ENCODE measurements at places on chromosomes 11 and 22. TPM values are rescaled to one million over a fixed set of nuclear protein-coding genes. Genes with fewer than 3 reads are reported as not detected.

GRCh38 chr11:68076371-68077042 is 37.7 kb downstream of the TCIRG1 start:
- no peak overlapping the region for H3K4me3 ChIP-seq
- peaks cover 51% of the 10 kb centered on the region for H3K36me3 ChIP-seq
- H3K27ac ChIP-seq: no peak overlapping the region
- H3K4me1 ChIP-seq: no peaks in the 10 kb centered on the region
- no peaks in the 10 kb centered on the region for H3K27me3 ChIP-seq

- H3K27ac ChIP-seq: no peak overlapping the region
- H3K36me3 ChIP-seq: no peaks in the 10 kb centered on the region
- H3K27me3 ChIP-seq: no peaks in the 10 kb centered on the region
- no peak overlapping the region for H3K4me3 ChIP-seq
Measured at GRCh38 chr11:74299015-74299414, 12.4 kb downstream of the P4HA3 start.

PCF11 gene
- total RNA-seq: 35.7 TPM

- no peaks in the 10 kb centered on the region for H3K36me3 ChIP-seq
- DNase-seq: no peak
- peaks cover 7% of the 10 kb centered on the region for H3K4me1 ChIP-seq
Measured at GRCh38 chr22:24093855-24094254, 82.8 kb downstream of the CABIN1 start.

- H3K27ac ChIP-seq: no peak overlapping the region
- no peaks in the 10 kb centered on the region for H3K4me1 ChIP-seq
- H3K36me3 ChIP-seq: peaks cover 25% of the 10 kb centered on the region
Measured at GRCh38 chr11:128759597-128759996, 65.7 kb downstream of the FLI1 start.

KRTAP5-10 gene
- total RNA-seq: not detected

All from heart left ventricle (tissue), 16 donors.